ENCODE measurements at places on chromosomes 1 and 21. TPM values are rescaled to one million over a fixed set of nuclear protein-coding genes. Genes with fewer than 3 reads are reported as not detected.

Gene DDI2
- total RNA-seq: 30.6 TPM

Gene PDZK1
- 0.39 TPM for total RNA-seq

Gene FGR
- 0.62 TPM for total RNA-seq

Gene LCE1C
- total RNA-seq: not detected

- H3K27me3 ChIP-seq: no peaks in the 10 kb centered on the region
- no peak overlapping the region for H3K27ac ChIP-seq
- DNase-seq: no peak
- no peaks in the 10 kb centered on the region for H3K4me1 ChIP-seq
These were observed 97.6 kb downstream of the NAV1 start for GRCh38 chr1:201636510-201636971.

- DNase-seq: no peak
- H3K27ac ChIP-seq: no peak overlapping the region
- H3K36me3 ChIP-seq: no peaks in the 10 kb centered on the region
- H3K4me1 ChIP-seq: peaks cover 17% of the 10 kb centered on the region
- H3K27me3 ChIP-seq: no peaks in the 10 kb centered on the region
These were observed 108.2 kb upstream of the OLIG2 start for GRCh38 chr21:32917362-32918135.

Gene PBX1
- total RNA-seq: 0.62 TPM

DNA sequence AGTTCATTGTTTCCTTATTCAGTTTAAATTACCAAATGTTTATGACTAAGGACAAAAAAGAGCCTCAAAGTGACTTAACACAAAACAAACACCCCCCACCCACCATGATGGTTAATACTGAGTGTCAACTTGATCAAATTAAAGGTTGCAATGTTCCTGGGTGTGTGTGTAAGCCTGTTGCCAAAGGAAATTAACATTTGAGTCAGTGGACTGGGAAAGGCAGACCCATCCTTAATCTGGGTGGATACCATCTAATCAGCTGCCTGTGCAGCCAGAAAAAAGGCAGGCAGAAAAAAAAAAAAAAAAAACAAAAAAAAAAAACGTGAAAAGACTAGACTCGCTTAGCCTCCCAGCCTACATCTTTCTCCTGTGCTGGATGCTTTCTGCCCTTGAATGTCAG, 543.4 kb downstream of the NEGR1 start:
- no peak overlapping the region for H3K4me3 ChIP-seq
- no peak overlapping the region for H3K27ac ChIP-seq
- H3K27me3 ChIP-seq: no peaks in the 10 kb centered on the region
- DNase-seq: no peak
- H3K36me3 ChIP-seq: no peaks in the 10 kb centered on the region
- no peaks in the 10 kb centered on the region for H3K4me1 ChIP-seq

DNA sequence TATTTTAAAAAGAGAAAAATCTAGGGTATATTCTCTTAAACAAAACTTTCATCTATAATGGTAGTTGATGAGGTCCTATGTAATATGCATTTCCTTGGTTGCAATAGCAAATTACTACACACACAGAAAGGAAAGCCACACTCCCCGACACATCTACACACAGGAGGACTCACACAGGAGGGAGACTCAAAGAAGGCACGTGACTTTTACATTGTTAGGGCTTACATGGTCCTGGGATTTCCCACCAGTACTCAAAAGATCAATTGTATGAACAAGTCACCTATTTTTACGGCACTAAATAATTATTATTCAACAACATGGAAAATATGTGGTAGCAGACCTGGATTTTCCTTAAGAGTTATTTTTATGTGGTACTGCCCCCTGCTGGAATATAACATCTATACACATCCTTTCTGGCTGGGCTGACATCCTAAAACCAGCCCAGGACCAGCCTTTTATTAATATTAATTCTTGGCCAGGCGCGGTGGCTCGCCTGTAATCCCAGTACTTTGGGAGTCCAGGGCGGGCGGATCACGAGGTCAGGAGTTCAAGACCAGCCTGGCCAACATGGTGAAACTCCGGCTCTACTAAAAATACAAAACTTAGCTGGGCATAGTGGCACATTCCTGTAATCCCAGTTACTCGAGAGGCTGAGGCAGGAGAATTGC, 33.9 kb upstream of the LGALS8 start:
- no peak overlapping the region for H3K4me3 ChIP-seq
- DNase-seq: no peak
- no peak overlapping the region for H3K27ac ChIP-seq
- peaks cover 31% of the 10 kb centered on the region for H3K27me3 ChIP-seq
- H3K4me1 ChIP-seq: peaks cover 15% of the 10 kb centered on the region

DNA sequence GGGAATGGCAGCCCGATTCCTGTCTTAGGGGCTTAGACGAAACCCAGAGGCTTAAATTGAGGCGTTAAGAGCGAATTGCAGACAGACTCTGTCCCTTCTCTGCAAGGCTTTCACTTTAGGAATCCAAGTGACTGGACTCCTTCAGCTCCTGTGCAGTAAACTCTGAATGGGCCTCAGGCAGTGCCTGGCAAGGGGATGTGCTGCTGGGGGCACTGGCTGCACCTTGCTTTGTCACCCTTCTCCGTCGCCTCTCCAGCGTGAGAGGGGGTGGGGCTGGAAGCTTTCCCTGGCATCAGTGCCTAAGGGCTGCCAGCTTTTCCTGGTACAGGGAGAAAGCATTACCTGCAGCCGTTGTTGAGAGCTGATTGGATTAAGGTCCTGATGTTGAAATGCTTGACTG, 39.9 kb upstream of the NFASC start:
- H3K36me3 ChIP-seq: no peaks in the 10 kb centered on the region
- no peak for DNase-seq
- H3K4me3 ChIP-seq: no peak overlapping the region
- peaks cover 8% of the 10 kb centered on the region for H3K4me1 ChIP-seq
- peaks cover 74% of the 10 kb centered on the region for H3K27me3 ChIP-seq

GRCh38 chr1:26278724-26279455, 996 bp upstream of the SH3BGRL3 start:
- H3K36me3 ChIP-seq: peaks cover 2% of the 10 kb centered on the region
- peaks cover 94% of the 10 kb centered on the region for H3K4me1 ChIP-seq
- peak overlapping the region; percentile 97 for H3K4me3 ChIP-seq
- peak; percentile 61 for DNase-seq
- H3K27me3 ChIP-seq: no peaks in the 10 kb centered on the region
- peak overlapping the region; percentile 92 for H3K27ac ChIP-seq

Gene KCNT2
- not detected for total RNA-seq

Gene NTRK1
- 16.8 TPM for total RNA-seq

DNA sequence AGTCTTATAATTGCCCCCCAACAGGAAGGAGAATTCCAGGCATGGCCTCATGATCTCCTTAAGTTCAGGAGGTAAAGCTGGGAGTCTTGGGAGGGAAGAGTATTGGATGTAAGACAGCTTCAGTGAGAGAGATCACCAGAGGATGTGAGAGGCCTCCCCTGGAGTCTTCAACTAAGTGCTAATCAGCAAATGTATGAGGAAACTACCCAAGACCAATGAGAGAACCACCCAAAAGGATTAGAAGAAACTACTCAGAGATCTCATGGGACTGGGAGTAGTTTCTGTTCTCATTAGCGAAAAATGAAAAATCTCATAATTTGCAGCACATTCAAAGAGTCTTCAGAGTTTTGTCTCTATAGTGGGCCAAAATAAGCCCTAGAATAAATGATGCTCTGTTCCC, 36.6 kb upstream of the WNT2B start:
- peaks cover 34% of the 10 kb centered on the region for H3K27me3 ChIP-seq
- no peaks in the 10 kb centered on the region for H3K4me1 ChIP-seq
- H3K27ac ChIP-seq: no peak overlapping the region

DNA sequence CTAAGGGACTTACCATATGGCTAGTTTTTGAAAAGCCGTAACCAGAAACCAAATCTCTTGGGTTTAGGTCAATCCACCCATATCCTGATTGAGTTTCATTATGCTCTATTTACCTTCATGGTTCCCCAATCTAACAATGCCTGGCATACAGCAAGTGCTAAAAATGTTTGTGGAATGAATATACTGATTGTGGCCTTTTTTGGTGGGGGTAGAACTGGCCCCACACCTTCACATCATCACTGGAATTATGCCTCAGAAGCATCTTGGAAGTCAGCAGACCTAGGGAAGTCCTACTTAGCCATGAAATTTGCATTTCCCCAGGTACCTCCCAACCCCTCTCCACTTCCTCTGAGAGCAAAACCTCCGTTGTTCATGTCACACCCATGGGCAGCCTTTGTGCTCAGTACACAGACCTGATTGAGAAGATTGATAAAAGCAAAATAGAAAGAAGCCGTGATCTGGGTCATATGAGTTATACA, 17.8 kb upstream of the SLAMF1 start:
- no peak for DNase-seq
- H3K36me3 ChIP-seq: peaks cover 9% of the 10 kb centered on the region
- peak overlapping the region; percentile 63 for H3K4me3 ChIP-seq

Gene TBX15
- 0.07 TPM for total RNA-seq

DNA sequence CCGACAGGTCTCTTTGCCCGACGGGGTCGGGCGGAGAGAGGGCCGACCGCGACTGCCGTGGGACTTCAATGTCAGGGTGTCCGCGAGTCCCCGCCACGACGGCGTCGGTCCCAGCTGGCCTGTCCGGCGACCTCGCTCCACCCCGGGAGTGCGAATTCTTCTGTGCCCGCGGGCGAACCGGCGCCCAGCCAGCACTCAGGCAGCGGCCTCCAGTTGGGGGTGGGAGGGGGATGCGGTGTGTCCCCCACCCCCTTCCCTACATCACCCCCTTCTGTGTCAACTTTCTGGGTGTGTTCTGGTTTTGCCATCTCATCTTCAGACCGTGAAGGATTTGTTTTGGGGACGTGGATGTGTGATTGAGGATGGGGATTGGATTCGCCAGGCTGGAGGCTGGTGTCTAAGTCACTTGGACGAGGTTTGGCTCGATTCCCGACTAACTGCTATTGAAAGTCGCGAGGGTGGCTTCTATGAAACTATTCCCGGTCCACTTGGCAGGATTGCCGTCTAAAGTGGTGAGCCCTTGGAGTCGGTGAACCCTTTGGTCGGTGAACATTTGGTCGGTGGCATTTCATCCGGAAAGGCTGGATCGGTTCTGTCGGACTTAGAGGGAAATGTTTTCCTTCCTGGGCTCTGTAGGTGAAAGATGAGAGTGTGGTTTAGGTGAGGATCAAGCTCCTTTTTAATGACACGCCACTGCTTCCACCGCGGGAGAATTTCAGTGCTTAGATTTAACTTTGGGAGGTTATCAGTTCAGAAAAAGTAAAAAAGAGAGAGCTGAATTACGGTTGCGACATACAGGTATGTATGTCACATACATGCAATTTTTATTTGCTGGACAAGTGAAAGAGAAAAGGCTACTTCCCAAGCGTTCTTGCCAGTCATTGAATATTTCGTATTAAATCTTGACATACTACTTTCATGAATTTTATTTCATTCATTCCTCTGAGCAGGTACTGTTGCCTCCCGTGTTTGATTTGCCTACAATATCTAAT, 771 bp downstream of the ABCD3 start:
- peak; percentile 8 for DNase-seq
- no peak overlapping the region for H3K4me3 ChIP-seq
- H3K27me3 ChIP-seq: no peaks in the 10 kb centered on the region
- H3K36me3 ChIP-seq: no peaks in the 10 kb centered on the region
- peak overlapping the region; percentile 63 for H3K27ac ChIP-seq

Gene CDC7
- 39.0 TPM for total RNA-seq

DNA sequence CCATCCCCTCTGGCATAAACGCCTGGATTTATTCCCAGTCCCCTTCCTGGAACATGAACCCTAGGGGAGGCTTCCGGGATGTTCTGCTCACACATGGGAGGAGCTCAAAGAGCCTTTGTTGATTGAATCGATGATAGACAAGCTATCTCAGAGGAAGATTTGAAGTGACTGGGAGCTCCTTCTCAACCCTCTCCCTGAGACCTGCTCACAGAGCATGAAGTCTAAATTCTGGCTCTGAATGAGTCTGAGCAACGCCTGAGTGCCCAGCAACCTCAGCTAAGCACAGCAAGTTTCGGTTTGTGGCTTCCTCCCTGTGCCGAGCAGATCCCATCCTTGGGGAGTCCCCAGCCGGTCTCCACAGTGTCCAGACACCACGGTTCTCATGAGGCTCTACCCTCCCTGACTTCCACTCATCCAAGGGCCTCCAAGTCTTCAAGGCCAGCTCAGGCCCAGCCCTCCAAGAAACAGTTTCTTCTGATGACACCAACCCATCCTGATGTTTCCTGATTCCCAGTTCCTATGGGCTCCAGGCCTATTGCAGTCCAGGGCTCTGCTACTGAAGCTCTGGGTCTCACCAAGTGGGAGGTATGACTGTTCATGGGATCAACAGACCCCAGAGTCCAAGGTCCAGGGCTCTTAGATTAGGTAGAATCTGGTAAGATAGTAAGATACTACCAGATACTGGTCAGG, 190.8 kb downstream of the DYRK1A start:
- peaks cover 15% of the 10 kb centered on the region for H3K27me3 ChIP-seq
- no peaks in the 10 kb centered on the region for H3K4me1 ChIP-seq
- DNase-seq: no peak

DNA sequence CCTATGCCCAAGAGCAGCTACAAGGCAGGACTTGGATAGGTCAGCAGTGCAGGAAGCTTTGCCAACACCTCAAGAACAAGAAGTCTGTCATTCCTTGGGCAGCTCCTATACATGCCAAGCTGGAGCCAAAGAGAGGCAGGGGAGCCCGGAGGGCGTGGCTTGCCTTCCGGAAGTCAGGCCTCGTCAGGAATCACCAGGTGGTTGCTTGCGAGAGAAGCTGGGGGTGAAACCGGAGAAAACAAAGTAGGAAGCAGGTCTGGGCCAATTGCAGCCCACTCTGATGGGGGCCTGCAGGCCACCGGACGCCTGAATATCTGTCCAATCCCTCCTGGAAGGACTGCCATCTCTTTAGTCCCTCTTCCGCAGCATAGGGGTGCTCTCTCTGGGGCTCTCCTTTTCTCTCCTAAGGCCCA, 794 bp upstream of the FAM76A start:
- peak overlapping the region; percentile 96 for H3K27ac ChIP-seq
- peak overlapping the region; percentile 97 for H3K4me3 ChIP-seq
- DNase-seq: no peak
- H3K4me1 ChIP-seq: peaks cover 25% of the 10 kb centered on the region
- peaks cover 1% of the 10 kb centered on the region for H3K36me3 ChIP-seq

DNA sequence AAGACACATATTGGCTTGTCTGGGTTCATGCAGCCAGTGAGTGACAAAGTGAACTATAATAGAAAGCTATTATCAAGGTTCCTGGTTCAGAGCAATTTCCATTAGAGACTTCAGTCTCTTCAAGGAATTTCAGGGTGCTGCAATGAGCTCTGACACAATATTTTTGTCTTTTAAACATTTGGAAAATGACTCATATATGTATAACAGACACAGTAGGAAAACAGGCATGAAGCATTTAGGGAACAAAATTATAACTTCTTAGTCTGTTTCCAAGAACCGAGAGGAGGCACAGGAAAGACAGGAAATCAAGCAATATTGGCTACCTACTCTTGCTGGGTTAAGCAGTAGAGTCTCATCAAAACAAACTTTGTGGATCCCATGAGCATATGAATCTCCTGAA, 170.4 kb downstream of the PTPRC start:
- peaks cover 5% of the 10 kb centered on the region for H3K36me3 ChIP-seq
- no peaks in the 10 kb centered on the region for H3K4me1 ChIP-seq
- H3K4me3 ChIP-seq: no peak overlapping the region
- DNase-seq: no peak

Gene SERINC2
- 0.31 TPM for total RNA-seq

- no peaks in the 10 kb centered on the region for H3K36me3 ChIP-seq
- no peaks in the 10 kb centered on the region for H3K4me1 ChIP-seq
- DNase-seq: no peak
- no peaks in the 10 kb centered on the region for H3K27me3 ChIP-seq
- H3K4me3 ChIP-seq: no peak overlapping the region
These were observed 53.7 kb downstream of the SLX9 start for GRCh38 chr21:44993321-44994046.

- no peak for DNase-seq
- H3K4me1 ChIP-seq: peaks cover 10% of the 10 kb centered on the region
- H3K36me3 ChIP-seq: peaks cover 9% of the 10 kb centered on the region
- no peak overlapping the region for H3K27ac ChIP-seq
- H3K4me3 ChIP-seq: peak overlapping the region; percentile 74
These were observed 876 bp downstream of the LRRC7 start for GRCh38 chr1:69568421-69569174.
